ENCODE measurements at places on chromosomes 12 and 14. TPM values are rescaled to one million over a fixed set of nuclear protein-coding genes. Genes with fewer than 3 reads are reported as not detected.

RNU6-7 gene
- not detected for total RNA-seq

ACOT6 gene
- not detected for total RNA-seq

GPR68 gene
- total RNA-seq = 3.8 TPM

STXBP6 gene
- total RNA-seq = 26.2 TPM

MYF6 gene
- not detected for total RNA-seq

THTPA gene
- total RNA-seq = 16.7 TPM

DNA sequence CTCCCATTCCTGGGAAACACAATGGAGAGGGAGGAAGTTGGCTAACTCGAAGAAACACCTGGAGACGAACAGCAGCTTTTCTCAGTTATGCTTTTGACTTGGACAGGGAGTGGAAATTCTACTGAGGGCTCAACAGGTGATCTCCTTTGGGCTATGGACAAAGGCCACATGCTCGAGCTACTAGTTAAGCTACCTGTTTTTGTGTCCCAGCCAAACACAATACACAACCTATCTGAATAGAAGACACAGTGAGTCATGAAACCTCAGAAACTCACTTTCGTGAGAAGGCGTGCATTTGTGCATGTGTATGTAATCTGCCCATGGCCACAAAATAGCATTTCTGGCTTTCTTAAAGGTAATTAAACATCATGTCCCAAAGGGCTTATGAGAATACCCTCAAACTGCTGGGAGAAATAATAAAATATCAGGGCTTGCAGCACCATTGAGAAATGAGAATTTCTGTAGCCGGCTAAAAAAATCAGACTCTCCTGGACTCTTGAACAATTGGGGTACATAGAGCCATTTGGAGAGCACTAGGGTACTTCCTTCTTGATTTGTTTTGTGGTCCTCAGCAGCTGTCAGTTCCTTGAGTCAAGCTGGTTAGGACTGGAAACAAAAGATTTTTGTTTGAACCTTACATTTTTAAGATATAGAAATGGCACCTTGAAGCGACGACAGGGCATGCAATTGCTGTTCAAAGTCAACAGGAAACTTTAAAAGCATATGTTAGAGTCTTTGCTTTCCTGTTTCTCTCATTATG is 85.5 kb upstream of the PTHLH start:
- H3K4me3 ChIP-seq = no peak overlapping the region
- no peak overlapping the region for H3K27ac ChIP-seq
- H3K36me3 ChIP-seq = no peaks in the 10 kb centered on the region
- no peak for DNase-seq
- H3K4me1 ChIP-seq = no peaks in the 10 kb centered on the region
- no peaks in the 10 kb centered on the region for H3K27me3 ChIP-seq

GRCh38 chr14:92040431-92041051 is 682 bp upstream of the TRIP11 start:
- peak overlapping the region; percentile 72 for H3K4me3 ChIP-seq
- peaks cover 4% of the 10 kb centered on the region for H3K36me3 ChIP-seq
- DNase-seq = peak; percentile 39
- H3K27me3 ChIP-seq = no peaks in the 10 kb centered on the region
- H3K27ac ChIP-seq = peak overlapping the region; percentile 98

DNA sequence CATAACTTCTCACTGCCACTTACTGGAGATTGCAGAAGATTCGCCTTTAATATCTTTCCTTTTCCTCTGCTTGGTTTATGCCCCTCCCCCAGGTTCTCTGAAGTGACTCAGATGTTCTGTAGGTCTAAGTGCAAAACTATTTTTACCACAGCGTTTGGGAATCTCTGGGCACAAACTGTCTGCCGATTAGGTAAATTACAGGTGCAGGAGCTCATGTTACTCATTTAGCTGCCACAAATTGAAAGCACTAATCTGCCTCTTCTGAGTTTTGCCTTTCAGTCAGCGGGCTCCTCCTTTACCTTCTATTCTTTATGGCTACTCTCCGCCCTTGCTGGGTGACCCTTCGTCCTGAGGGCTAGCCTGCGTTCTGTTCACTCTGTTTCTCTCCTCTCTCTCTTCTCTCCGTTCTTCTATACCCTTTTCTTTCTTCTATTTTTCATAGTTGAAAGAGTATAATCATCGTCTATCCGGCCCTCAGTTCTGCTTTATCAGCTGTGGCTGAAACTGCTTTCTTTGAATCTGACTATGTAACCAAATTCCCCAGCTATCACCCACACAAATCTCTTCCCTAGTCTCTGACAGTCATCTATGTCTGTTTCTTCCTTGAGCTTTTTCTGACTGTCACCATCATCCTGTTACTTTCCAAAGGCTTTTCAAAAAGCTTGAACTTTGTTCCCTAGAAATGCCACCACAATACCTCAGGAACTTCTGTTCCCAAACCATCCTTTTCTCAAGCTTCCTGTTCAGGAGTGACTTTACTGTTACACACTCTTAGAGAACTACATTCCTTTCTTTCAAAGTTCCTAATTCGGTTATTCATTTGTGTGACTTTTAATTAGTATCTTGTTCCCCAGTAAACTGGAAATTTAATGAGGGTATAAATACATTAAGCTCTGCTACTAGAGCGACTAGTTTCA is 4.3 kb upstream of the MYF6 start:
- H3K27me3 ChIP-seq = no peaks in the 10 kb centered on the region
- no peaks in the 10 kb centered on the region for H3K36me3 ChIP-seq
- no peak overlapping the region for H3K27ac ChIP-seq
- no peak overlapping the region for H3K4me3 ChIP-seq
- no peaks in the 10 kb centered on the region for H3K4me1 ChIP-seq
- DNase-seq = no peak

GRCh38 chr12:48693572-48693971 is 11.5 kb upstream of the KANSL2 start:
- no peak overlapping the region for H3K27ac ChIP-seq
- H3K27me3 ChIP-seq = no peaks in the 10 kb centered on the region
- peaks cover 16% of the 10 kb centered on the region for H3K4me1 ChIP-seq
- no peak overlapping the region for H3K4me3 ChIP-seq
- no peak for DNase-seq
- H3K36me3 ChIP-seq = peaks cover 88% of the 10 kb centered on the region

- DNase-seq = peak; percentile 28
- H3K4me1 ChIP-seq = peaks cover 6% of the 10 kb centered on the region
- no peaks in the 10 kb centered on the region for H3K27me3 ChIP-seq
Observed at GRCh38 chr12:4037747-4038312, 164.6 kb upstream of the PARP11 start.

- no peaks in the 10 kb centered on the region for H3K36me3 ChIP-seq
- H3K27me3 ChIP-seq = no peaks in the 10 kb centered on the region
- H3K4me3 ChIP-seq = no peak overlapping the region
- no peaks in the 10 kb centered on the region for H3K4me1 ChIP-seq
- no peak for DNase-seq
Observed at GRCh38 chr12:19014240-19014639, 115.3 kb upstream of the PLEKHA5 start.

GRCh38 chr12:72295744-72296143 is 23.6 kb downstream of the TRHDE start:
- H3K4me3 ChIP-seq = no peak overlapping the region
- H3K27me3 ChIP-seq = no peaks in the 10 kb centered on the region
- H3K27ac ChIP-seq = no peak overlapping the region
- no peak for DNase-seq

- H3K27me3 ChIP-seq = no peaks in the 10 kb centered on the region
- no peaks in the 10 kb centered on the region for H3K36me3 ChIP-seq
- H3K4me3 ChIP-seq = no peak overlapping the region
- peak; percentile 20 for DNase-seq
- no peaks in the 10 kb centered on the region for H3K4me1 ChIP-seq
Observed at GRCh38 chr12:97875064-97875463, 412.5 kb downstream of the RMST start.

DNA sequence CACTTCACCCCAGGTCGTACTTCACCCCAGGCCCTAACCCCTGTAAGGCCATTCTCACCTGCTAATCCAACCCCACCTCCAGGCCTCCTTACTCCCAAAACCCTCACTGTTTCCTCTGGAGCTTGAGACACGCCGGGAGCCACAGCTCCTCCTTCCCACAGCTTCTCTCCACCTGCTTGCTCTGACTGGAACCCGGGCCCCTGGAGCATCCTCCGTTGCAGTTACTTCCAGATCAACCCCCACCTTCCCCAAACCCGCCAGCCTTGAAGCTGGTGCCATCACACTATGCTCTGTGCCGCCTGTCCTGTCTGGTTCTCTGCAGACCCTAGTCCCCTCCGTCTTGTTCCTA is 34.6 kb upstream of the PPP2R5C start:
- DNase-seq = no peak
- no peak overlapping the region for H3K4me3 ChIP-seq
- peaks cover 16% of the 10 kb centered on the region for H3K4me1 ChIP-seq
- no peaks in the 10 kb centered on the region for H3K36me3 ChIP-seq
- H3K27me3 ChIP-seq = no peaks in the 10 kb centered on the region

GRCh38 chr14:95196268-95196667 is 38.9 kb upstream of the DICER1 start:
- H3K4me3 ChIP-seq = no peak overlapping the region
- H3K4me1 ChIP-seq = no peaks in the 10 kb centered on the region
- no peak for DNase-seq

DNA sequence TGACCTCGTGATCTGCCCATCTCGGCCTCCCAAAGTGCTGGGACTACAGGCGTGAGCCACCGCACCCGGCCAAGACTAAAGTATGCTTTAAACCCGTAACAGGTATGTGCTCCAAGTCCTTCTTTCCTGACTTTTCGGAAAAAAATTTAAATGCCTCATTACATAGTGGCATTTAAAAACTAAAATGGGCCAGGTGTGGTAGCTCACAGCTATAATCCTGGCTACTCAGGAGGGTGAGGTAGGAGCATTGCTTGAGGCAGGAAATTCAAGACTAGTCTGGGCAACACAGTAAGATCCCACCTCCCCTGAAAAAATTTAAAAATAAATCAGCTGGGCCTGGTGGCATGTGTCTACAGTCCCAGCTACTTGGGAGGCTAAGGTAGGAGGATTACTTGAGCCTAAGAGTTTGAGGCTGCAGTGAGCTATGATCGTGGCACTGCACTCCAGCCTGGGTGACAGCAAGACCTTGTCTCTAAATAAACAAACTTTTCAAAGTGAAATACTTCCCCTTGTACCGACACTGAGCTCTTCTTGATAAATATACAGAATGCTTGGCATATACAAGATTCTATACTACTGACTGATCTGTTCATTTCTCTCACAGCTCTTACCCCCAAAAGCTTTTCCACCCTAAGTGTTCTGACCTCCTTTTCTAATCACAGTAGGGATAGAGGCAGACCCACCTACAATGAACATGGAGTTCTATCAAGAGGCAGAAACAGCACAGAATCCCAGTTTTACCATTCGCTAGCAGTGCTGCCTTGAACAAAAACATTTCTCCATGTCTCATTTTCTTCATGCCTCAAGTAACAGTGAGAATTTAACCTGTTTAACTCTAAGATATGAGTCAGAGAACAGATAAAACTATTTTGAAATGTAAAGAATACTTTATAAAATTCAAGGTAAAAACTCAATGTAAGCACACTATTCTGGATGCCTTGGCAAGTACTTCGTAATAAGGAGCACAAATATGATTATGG is 7.9 kb downstream of the PPP4R3A start:
- no peak overlapping the region for H3K27ac ChIP-seq
- peaks cover 8% of the 10 kb centered on the region for H3K36me3 ChIP-seq
- no peak for DNase-seq

GRCh38 chr12:67590149-67590790 is 58.3 kb upstream of the DYRK2 start:
- H3K4me1 ChIP-seq = peaks cover 7% of the 10 kb centered on the region
- no peak for DNase-seq
- no peaks in the 10 kb centered on the region for H3K27me3 ChIP-seq
- H3K36me3 ChIP-seq = no peaks in the 10 kb centered on the region
- H3K4me3 ChIP-seq = no peak overlapping the region
- no peak overlapping the region for H3K27ac ChIP-seq

DNA sequence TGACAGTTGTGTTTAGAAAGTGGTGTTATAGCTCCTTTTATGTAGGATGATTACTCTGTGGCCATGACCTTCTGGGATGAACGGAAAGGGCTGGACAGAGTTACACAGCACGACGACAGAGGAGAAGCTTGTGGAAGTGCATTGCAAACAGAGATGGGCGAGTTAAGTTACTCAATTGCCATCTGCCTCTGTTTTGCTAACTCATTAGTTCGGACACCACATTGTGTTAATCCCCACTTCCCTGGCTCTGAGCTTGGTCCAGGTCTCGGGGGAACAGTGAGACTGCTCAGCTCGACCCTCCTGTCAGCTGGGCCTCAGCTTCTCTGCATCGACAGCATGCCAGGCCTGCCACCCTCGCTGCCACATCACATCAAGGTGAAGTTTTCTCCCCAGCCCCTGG is 408.0 kb downstream of the ZFP36L1 start:
- H3K36me3 ChIP-seq = no peaks in the 10 kb centered on the region
- no peaks in the 10 kb centered on the region for H3K27me3 ChIP-seq
- no peak overlapping the region for H3K4me3 ChIP-seq

DNA sequence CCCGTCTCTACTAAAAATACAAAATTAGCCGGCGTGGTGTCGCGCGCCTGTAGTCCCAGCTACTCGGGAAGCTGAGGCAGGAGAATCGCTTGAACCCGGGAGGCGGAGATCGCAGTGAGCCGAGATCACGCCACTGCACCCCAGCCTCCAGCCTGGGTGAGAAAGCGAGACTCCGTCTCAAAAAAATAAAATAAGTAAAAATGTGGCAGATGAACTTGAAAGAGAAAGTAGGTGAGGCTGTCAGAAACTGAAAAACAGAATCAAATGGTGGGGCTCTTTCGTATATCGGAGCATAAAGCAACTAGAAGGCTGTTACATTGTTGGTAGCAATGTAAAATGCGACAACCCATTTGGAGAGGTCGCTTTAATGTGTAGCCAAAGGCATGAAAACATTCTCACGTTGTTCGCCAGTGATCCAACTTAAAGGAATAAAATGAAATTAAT is 767 bp upstream of the CCNT1 start:
- H3K27ac ChIP-seq = peak overlapping the region; percentile 92
- peaks cover 36% of the 10 kb centered on the region for H3K4me1 ChIP-seq
- peak overlapping the region; percentile 71 for H3K4me3 ChIP-seq
- H3K36me3 ChIP-seq = no peaks in the 10 kb centered on the region

- H3K4me1 ChIP-seq = peaks cover 4% of the 10 kb centered on the region
- no peak overlapping the region for H3K4me3 ChIP-seq
- no peak for DNase-seq
- H3K27me3 ChIP-seq = no peaks in the 10 kb centered on the region
- H3K27ac ChIP-seq = no peak overlapping the region
Observed at GRCh38 chr12:9383585-9383984, 175.4 kb upstream of the PZP start.

GRCh38 chr12:26751179-26751578 is 81.8 kb downstream of the ITPR2 start:
- H3K4me3 ChIP-seq = no peak overlapping the region
- no peak overlapping the region for H3K27ac ChIP-seq
- H3K27me3 ChIP-seq = no peaks in the 10 kb centered on the region
- no peaks in the 10 kb centered on the region for H3K4me1 ChIP-seq

GRCh38 chr12:98868076-98868475 is 223.0 kb downstream of the APAF1 start:
- H3K27ac ChIP-seq = no peak overlapping the region
- H3K36me3 ChIP-seq = no peaks in the 10 kb centered on the region
- no peak for DNase-seq
- H3K27me3 ChIP-seq = no peaks in the 10 kb centered on the region
- H3K4me3 ChIP-seq = no peak overlapping the region
